ENCODE measurements at places on chromosomes 3 and 15. TPM values are rescaled to one million over a fixed set of nuclear protein-coding genes. Genes with fewer than 3 reads are reported as not detected.

PRSS50 gene
- not detected for total RNA-seq

GRCh38 chr3:185948292-185948691 is 10.5 kb upstream of the TRA2B start:
- DNase-seq = no peak

- no peak for DNase-seq
These were observed 6.9 kb downstream of the CILP start for GRCh38 chr15:65204236-65204930.

GRCh38 chr15:33580526-33580925 is 269.8 kb downstream of the RYR3 start:
- DNase-seq = no peak

DUOX1 gene
- not detected for total RNA-seq

FHIT gene
- 4.8 TPM for total RNA-seq

- peak; percentile 80 for DNase-seq
These were observed 29.0 kb downstream of the ANP32A start for GRCh38 chr15:68791431-68792283.

GRCh38 chr3:120196333-120196732 is 88.7 kb downstream of the GPR156 start:
- DNase-seq = no peak

GRCh38 chr3:141684758-141685157 is 53.3 kb upstream of the RNF7 start:
- DNase-seq = no peak

AMT gene
- total RNA-seq = 3.8 TPM

DNA sequence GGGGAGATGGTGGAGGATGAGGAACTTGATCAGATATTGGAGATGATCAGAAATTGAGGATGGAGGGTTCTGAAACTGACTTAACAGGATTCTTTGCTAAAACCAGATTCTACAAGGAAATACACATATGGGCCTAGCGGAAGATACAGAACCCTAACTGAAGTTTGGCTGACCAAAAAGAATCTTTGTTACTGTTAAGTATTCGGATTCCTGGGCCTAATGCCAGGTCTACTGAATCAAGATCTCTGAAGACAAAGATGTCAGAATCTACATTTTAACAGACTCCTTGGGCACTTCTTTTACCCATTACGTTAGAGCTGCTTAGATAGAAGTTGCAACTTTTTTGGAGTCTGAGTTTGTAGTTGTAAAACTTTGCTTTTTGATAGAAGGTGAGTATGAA is 137.7 kb downstream of the FNDC3B start:
- no peak for DNase-seq

SLC51B gene
- total RNA-seq = not detected

DNA sequence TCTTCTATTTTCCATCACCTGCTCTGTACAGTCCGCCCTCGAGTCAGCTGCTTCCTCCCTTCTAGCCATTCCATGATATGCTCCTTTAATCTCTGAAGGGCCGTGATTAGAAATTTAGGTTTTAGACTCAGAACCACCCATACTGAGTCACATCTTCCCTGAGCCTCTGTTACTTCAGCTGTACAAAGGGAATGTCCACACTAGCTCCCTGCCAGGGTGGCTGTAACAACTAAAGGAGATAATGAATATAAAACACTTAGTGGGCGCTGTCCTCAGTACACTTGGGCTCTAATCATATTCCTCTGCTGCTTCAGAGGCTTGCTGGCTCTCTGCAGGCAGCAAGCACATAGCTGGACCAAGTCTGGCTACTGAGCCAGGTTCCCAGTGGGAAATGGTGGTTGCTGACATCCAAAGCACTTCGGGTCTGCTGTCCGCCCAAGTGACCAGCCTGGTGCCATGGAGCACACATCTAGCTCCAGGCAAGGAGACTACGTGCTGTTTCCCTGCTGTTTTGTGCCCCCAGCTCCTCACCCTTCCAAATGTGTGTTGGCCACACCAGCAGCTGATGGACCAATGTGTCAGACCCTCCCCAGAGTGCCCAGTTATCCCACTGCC is 901 bp upstream of the CHST14 start:
- no peak for DNase-seq

GCSAM gene
- total RNA-seq = 6.9 TPM

GRCh38 chr3:4993276-4994143 is 14.3 kb downstream of the BHLHE40 start:
- DNase-seq = peak; percentile 18

DNA sequence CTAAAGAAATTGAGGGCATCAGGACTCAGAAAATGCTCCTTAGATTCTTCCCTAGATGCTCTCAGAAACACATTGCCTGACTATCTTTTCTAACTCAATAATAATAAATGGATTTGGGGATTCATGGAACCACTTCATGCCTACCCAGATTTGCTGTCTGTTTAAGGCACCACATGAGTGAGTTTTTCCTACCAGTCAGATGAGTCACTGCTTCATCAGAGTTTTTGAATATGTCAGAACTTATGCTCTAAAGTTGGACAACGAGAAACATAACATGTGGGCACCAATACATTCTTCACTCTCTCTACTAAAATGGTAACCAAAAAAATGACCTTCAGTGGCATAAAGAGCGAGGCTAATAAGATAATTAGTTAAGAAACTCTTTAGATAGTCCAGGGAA is 1135.1 kb downstream of the TUSC7 start:
- no peak for DNase-seq

DNA sequence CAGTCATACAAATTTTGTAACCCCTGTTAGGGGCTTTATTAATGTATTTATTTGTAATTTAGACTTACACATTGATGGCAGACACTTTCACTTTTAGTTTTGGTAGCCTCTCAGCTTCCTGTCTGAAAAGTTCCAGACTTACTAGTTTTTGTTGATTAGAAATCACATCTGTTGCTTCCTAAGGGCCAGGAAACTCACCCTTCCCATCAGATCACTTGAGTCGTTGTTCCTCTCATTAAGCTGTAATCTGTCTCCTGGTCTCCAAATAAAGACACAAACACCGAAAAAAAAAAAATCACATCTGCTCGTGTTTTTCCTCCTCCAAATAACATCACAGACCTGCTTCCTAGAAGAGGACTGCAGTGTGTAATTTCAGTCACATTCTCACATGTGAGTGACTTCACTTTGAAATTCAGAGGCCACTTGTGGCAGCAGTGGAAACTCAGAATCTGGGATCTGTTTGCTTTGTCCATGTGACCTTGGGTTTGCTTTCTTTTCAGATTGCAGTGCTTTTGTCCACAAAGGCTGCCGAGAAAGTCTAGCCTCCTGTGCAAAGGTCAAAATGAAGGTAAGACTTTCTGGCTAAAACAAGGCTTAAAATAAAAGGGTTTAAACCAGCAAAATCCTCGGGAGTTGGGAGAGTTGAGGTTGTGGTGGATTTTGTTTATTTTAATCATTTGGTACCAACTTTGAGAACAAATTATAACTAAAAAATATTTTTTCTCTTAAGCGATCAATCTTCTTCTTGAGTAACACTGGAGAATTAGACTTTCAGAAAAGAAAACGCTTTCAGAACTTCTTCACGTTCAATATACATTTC is 87.0 kb downstream of the KLHL25 start:
- DNase-seq = no peak

C3orf20 gene
- 0.10 TPM for total RNA-seq

Data from activated CD8-positive, alpha-beta T cell treated with anti-CD3 and anti-CD28 coated beads, Interleukin-2, amount 10 ng/mL, durations not matched to agents 7 days and 5 days (primary cell).